ENCODE measurements at places on chromosomes 11 and 22.

DNA sequence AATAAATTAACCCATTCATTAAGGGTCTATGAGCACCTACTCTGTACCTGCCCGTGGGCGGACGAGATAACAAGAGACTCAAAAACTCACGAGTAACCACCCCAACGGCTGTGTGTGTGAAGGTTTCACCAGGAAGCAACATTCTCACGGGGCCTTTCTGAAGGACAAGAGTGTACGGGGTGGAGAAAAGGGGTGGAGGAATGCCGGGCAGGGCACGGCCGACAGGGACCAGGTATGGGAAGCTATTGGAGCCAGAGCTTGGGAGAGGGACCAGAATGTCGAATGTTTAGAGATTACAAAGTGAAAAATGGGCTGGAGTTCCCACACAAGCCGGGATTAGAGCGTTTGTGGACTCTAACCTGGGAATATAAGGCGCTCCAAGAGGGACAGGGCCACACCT, 1.6 kb downstream of the KMT5B start:
- no peak for DNase-seq

DNA sequence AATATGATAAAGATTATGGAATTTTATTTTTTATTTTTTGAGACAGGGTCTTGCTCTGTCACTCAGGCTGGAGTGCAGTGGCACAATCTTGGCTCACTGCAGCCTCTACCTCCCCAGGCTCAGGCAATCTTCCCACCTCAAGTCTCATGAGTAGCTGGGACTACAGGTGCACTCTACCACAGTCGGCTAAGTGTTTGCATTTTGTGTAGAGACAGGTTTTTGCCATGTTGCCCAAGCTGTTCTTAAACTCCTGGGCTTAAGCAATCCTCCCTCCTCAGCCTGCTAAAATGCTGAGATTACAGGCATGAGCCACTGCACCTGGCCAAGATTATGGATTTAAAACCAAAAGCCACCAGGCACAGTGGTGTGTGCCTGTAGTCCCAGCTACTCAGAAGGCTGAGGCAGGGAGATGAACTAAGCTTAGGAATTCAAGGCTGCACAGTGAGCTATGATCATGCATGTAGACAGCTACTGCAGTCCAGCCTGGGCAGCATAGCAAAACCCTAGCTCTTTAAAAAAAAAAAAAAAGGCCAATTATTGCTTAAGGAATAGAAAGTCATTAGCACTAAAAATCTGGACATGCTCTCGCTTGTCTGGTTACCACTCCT, 20.2 kb upstream of the CCND1 start:
- DNase-seq: no peak

GRCh38 chr11:23875176-23875850, 621.5 kb upstream of the LUZP2 start:
- DNase-seq: no peak

GRCh38 chr11:38019072-38019775, 1421.2 kb upstream of the RAG2 start:
- no peak for DNase-seq

DNA sequence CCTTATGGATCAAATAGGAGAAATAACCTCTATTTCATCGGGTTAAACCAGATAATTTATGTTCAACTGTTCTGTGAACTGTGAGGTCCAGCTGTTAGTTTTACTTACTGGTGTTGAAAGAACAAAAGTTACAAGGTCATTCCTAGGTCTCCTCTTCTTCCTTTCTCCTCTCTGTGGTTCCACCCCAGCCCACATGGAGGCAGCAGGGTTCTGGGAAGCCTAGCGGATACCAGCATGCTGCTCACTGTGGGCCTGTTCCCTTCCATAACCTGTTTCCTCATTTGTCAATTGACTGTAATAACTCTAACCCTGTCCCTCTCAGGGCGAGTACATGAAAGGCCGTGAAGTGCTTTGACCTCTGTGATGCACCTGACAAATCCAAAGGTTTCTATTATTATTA, 27.8 kb downstream of the RELT start:
- no peak for DNase-seq

DNA sequence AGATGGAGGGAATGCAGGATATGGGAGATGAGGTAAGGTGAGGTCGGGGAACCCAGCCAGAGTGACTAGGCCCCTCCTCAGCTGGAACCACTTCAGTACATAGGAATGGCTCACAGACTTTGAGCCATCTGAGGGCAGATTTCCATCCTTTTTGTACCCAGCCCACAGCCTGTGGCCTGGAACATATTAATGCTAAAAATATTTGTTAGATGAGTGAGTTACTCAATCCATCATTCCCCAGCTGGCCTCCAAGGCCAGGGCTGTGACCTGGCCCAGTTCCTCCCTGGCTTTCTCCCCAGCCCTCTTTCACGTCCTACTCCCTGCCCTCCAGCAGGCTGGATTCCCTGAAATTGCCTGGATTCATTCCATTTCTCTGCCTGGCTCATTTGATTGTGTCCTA, 57.2 kb upstream of the PRDM11 start:
- no peak for DNase-seq

- DNase-seq: no peak
Measured at GRCh38 chr11:57391539-57391938, 1.1 kb upstream of the PRG2 start.

- DNase-seq: no peak
Measured at GRCh38 chr11:106815209-106815608, 203.1 kb downstream of the GUCY1A2 start.

- DNase-seq: no peak
Measured at GRCh38 chr11:65545853-65546216, 12.3 kb downstream of the LTBP3 start.

DNA sequence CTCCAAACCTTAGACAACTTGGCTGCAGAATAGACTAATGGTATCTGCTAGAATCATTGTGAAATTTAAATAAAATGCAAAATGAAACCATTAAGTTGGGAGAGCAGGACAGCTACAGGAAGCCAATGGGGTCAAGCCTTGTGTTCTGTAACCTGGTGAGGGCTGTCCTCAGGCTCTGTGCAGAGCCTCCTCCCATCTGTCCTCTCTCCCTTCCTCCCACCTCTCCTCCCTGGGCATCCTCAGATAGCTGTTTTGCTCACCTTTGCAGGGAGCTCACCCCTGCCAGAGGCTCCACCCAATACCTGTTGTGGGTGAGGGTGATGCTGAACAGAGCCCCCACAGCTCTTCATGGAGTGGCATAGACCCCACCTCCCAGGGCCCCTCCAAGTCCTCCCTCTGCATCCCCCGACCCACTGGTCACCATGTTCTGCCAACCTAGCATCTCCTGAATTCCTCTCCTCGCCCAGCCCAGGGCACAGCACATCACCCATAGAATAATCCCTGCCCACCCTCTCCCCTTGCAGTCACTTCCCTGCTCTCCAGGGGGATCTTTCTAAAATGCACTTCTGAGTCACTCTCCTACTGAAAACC, 100.3 kb downstream of the PDE2A start:
- no peak for DNase-seq

DNA sequence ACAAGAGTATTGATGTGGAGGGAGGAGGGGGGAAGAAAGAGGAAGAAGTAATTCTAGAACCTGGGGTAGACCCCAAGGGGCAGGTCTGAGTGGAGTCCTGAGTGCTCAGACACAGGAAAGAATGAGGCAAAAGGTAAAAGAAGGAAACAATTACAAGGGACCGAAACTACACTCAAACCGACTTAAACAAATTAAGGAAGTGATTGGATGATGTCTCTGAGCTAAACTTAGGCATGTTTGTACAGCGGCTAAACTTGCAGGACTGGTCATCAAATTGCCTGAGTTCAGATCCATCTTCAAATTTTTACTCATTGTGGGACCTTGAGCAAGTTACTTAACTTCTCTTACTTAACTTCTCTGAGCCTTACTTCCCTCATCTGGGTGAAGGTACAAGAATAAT, 86.3 kb upstream of the LRRC55 start:
- peak; percentile 5 for DNase-seq
